Esophagus muscularis mucosa (tissue), 4 donors: ENCODE measurements at places on chromosomes 12 and 14.

GRCh38 chr14:39957290-39957689, 525.1 kb upstream of the FBXO33 start:
- no peak for DNase-seq

DNA sequence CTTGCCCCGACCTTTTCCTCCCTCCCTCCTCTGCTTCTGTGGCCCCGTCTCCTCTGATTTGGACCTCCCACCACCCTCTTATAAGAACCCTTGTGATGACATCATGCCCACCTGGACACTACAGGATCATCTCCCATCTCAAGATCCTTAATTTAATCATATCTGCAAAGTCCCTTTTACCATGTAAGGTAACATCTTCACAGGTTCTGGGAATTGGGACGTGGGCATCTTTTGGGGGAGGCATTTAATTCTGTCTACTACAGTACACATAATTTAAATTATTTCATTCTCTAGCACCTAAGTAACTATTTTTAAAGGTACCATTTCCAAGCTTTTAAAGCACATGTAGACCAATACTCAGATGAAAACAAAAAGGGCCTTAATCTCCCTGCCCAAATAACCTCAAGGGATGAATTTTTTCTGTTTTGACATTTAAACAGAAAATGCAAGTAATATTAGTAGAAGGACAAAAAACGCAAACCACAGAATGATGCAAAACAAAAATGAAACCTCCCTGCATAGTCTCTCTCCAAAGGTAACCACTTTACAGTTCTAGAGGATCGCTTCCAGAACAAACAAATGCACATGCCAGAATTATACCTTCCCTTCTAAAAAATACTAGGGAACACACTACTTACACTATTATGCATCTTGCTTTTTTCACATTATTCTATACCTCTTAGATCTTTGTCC, 222.1 kb downstream of the AACS start:
- no peak for DNase-seq

GRCh38 chr12:112130441-112130998, 5.2 kb downstream of the TRAFD1 start:
- DNase-seq: no peak

DNA sequence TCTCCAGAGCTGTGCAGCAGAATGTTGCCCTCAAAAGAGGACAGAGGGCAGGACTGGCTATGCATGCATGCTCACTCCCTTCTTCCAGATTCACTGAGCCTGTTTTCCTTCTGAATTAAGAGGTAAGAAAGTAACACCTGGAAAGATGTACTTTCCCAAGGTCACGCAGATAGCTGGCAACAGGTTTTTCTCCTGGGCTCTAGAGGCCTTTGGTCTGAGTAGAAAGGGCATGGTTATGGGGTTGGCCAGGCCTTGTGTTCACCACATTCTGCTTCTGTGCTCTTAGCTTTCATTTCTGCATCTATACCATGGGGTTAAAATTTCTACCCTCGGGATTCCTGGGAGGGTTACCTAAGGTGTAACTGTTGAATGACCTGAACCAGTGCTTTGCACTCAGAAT, 57.5 kb downstream of the RASSF3 start:
- DNase-seq: no peak

DNA sequence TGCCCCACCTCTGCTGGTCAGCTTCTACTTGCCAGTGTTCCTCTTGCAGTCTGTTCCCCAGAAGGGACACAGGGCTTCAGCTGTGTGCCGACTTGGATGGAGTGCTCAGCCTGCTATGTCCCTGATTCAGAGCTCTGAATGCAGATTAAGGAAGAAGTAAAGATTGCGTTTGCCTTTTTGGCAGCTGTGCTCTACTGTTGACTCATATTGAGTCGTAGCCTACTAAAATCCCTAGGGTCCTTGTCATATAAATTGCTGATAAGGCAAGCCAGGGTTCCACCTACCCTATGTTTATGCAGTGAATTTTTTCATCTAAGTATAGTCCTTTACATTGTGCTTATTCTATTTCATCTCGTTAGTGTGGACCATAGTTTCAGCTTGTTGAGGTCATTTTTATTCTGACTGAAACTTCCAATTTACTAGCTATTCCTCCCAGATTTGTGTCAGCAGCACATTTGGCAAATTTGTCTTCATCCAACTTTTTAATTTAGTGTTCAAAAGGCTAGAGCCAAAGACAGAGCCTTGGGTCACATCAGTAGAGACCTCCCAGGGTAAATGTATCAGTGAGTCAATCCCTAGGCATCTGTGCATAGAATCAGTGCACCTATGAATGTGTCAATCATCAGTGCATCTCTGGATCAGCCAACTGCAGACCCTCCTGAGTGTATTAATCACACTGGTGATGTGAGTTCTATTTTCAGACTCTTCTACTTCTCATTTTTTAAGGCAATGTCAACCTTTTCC, 31.9 kb downstream of the CACNA1C start:
- no peak for DNase-seq

DNA sequence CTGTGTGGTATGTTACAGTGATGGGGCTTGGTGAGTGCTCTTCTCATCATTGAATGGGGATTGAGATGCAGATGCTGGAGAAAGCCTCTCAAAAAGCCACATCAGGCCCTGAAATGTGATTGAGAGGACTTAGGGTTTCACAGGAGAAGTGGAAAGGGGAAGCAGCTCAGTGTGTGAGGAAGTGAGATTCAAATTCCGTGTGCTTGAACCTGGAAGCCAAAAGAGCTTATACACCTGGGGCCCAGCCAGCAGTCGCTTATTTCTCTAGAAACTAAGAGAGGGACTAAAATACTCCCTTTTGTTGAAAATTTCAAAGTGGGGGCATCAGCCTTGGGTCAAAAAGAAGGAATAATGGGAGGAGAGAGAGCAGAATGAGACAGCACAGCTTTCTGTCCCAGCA, 39.1 kb upstream of the GZMB start:
- no peak for DNase-seq

DNA sequence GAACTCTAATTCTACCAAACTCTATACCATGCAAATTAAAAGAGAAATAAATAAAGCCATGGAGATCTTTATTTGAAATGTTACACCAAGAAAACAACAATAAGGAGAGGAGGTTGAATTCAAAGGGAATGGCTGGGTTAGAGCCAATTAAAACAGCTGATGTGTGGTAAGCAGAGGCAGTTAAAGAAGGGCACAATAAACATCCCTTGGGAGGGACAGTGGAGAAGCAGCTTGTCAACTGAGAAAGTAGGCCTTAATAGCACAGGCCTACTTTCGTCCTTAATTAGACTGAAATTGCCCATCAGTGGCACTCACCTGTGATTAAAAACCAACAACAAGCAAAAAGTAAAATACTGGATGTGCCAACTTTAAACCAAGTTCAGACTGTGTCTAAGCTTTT, 16.3 kb upstream of the NAV3 start:
- no peak for DNase-seq

GRCh38 chr14:22036541-22037239, 363.1 kb upstream of the OR4E1 start:
- DNase-seq: no peak

DNA sequence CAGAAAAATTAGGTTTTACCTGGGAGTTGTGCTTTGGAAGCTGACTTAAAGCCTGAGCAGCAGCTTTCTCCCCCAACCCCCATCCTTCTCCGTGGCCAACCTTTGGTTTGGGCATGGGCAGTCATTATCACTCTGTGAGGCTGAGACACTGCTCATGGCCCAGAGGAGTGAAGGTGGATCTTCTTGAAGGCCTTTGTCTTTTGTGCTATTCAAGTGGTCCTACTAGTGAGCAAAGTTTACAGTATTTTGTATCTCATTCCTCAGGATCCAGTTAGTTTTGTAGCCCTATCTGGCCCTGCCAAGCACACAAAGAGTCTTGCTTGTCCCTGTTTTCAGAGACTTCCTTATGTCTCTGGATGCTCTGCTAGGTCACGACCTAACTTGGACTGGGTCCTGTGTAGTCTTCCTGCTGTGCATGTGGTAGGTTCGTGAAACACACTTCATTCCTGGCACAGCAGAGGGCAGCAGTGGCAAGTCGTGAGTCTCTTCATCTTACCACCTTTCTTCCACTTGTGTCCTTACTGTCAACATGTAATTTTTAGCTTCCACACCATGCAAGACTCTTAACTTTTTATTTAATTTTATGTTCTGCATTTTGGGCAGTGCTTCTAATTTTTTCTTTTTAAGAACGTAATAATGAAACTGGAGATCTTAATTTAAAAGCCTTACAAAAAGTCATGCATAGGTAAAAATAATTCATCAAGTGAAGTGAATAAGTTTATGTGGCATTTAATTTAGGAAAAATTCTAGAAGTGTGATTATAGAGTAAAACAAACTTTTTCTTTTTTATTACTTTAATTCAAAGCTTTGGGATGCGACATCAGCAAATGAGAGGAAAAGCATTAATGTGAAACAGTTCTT, 53.7 kb downstream of the APAF1 start:
- no peak for DNase-seq

DNA sequence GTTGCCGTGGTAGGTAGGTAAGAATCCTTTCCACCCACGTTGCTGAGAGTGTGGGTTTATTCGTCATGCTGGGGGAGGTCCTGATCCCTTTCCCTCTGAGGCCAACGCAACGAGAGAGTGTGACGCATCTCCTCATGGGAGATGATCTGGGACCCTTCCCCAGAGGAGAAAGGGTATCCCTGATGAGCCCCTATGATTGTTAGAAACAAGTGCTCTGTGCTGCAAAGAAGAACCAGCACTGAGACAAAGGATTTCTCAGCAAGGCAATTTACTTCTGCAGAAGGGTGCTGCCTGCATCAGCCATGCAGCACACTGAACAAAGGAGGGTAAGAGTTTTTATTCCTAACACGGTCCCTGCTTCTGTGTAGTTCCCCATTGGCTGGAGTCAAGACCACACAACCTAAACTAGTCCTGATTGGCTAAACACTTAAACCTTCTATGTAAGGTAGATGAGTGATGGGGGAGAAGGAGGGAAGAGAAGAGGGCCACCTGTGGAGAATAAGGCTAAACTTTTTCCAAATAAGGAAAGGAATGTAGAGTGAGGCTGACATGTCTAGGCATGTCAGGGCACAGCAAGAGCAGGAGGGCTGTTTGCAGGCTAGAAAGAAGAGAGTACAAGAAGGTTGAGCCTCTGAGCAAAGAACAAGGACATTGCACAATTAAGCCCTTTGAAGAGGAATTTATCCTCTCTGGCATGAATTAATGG, 21.3 kb downstream of the CLEC2A start:
- DNase-seq: no peak

- DNase-seq: peak; percentile 98
Measured at GRCh38 chr12:29380536-29381523, at the start of gene ERGIC2. Gene ERGIC2, minus strand, starts transcription at chr12:29381172. Its CDS starts 9,539 bp downstream, at chr12:29371633.

- no peak for DNase-seq
Measured at GRCh38 chr14:88592031-88592430, 29.2 kb downstream of the ZC3H14 start.

DNA sequence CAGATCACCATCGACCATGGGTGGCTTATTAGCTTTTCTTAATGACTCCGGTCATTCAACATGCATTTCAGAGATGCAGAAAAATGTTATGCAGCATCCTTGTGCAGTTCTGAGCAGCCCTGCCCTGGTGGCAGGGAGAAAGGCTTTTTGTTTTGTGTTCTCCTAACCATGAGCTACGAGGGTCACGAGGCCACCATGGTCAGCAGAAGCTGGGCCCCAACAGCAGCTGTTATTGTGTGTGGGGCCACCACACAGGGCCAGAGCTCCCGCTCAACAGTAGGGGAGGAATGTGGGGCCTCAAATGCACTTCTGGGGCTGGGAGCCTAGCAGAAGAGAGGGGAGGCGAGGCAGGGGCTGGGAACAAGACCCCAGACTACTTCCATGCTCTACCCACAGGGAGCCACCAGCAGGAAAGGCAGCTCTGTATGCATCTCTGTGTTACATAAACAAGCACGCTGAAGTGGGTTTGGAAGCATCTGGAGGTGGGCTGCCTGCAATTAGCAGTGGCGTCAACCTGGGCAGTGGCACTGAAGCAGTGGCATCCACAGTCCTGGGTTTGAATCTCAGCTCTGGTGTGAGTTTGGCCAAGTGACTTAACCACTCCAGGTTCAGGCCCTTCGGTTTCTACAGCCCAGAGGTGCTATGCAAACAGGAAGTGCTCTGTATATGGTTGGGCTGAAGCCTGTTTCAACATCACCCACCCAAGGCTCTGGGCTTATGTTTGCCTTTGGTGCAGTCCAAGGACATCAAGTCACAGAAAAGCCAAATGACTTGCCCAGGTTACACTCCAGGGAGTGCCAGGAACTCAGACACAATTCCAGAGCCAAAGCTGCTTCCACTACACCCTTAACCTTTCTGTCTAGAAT, 16.3 kb downstream of the GLTP start:
- DNase-seq: no peak

DNA sequence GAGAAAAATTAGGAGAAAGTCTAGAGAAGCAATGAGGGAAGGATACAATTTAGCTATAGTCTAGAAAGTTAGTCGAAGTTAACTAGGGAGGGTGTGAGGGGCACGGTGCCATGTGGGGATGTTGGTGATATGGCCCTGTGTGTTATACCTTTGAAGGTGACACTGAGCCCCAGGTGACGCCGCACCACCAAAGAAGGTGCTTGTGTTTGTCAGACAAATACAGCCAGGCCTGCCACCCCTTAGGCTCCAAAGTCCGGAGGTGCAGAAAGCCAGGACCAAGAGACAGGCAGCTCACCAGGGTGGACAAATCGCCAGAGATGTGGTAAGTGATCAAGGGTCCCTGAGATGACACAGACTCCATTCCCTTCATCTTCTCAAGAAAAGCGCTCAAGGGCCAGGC, 1.1 kb downstream of the C1S start:
- DNase-seq: no peak

DNA sequence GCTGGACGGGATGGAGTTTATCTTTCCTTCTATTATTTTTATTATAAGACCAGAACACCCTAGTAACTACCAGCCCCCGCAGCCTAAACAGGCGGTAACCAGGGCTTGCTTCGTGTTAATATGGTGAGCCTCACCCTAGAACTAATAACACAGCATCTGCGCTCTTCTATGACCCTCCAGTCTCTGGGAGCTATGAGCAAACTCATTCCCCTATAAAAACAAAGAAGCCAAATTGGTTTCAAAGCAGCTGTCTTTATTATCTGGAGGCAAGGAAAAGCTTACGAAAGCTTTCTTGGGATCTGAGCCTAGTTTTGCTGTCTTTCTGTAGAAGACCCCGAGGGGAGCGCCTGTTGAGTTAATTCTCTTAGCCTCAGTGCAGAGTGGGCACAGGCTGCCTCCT, 85.0 kb downstream of the TBX5 start:
- no peak for DNase-seq

GRCh38 chr12:62694116-62694515, 227.5 kb downstream of the MON2 start:
- DNase-seq: no peak

- DNase-seq: peak; percentile 88
Measured at GRCh38 chr12:131950182-131950913, 606 bp downstream of the EP400 start.

- no peak for DNase-seq
Measured at GRCh38 chr14:22291406-22291805, 297.6 kb downstream of the DAD1 start.

- no peak for DNase-seq
Measured at GRCh38 chr12:99804715-99805114, 157.2 kb downstream of the GARIN6 start.
